Ascending aorta (tissue), 2 donors: ENCODE measurements at places on chromosomes 4 and X. TPM values are rescaled to one million over a fixed set of nuclear protein-coding genes. Genes with fewer than 3 reads are reported as not detected.
A peak's percentile ranks its signal among the peaks of the same experiment; 100 is the strongest.

DNA sequence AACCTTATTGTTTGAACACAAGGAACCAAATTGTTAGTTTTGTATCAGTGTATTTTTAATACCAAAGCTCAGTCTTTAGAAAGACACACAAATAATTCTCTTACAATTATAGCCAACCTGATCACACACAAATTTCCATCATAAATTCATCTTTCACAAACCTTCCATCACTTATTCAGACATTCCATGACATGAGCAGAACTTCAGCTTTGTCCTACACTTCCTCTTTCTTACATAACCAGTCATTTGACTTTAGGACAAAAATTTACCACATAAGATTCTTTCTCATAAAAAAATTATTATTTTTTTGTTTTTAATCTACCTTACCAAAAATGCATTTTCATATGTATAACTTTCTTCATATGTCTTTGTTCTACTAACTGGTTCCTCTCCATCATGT, 312.2 kb downstream of the GALNTL6 start:
- no peaks in the 10 kb centered on the region for H3K27me3 ChIP-seq
- no peak overlapping the region for H3K4me3 ChIP-seq

DNA sequence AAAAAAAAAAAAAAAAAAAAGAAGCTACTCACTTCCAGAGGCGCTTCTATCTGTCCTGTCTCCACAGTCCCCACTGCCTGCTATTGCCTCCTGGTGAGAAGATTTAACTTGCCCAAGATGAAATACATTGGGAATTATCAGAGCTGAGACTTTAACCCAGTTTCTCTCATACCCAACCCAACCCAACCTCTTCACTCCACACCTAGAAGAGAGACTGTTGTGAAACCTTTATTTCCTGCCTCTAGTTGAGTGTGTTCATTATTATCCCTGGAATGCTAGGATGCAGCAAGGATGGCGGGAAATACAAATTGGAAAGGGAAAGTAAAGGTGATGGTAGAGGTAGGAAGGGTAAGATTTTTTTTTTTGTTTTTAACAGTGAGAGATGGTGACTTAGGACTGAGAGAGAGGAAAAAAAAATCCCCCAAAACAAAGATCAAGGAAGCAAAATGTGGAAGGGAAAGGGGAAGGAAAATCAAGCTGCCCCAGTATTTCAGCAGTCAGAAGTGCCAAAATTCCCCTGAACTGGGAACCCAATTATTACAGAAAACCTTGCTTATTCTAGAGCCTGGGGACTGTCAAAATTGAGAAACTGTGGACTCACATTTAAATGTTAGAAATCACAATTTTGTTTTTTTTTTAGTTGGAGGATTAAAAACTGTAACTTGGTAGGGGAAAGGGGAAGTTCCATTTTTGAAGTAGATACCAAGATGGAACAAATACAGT, 253.0 kb downstream of the PTTG2 start:
- peak overlapping the region; percentile 89 for H3K27ac ChIP-seq
- no peaks in the 10 kb centered on the region for H3K27me3 ChIP-seq
- DNase-seq: no peak

AMBN gene
- total RNA-seq: not detected

DNA sequence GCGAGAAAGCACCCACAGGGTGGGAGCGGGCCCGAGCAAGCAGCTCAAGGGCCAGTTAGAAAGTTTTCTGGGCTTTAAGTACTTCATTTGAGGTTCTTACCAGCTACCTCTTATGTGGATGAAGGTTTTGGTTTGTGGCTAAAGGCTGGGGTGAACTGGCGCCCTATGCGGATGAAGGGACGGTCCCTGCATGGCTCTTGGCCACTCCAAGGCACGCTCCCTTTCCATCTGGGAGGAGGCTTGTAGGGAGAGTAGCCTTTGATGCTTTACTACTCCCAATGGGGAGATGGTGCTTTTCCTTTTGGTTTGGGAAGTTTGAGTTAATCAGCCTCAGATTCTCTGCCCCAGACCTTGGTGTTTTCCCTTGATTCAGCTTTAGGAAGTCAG, 17.7 kb downstream of the MRFAP1 start:
- H3K27ac ChIP-seq: peak overlapping the region; percentile 88
- H3K4me3 ChIP-seq: peak overlapping the region; percentile 62
- H3K27me3 ChIP-seq: no peaks in the 10 kb centered on the region
- H3K36me3 ChIP-seq: no peaks in the 10 kb centered on the region
- peaks cover 4% of the 10 kb centered on the region for H3K4me1 ChIP-seq
- DNase-seq: no peak

PHKA1 gene
- total RNA-seq: 4.8 TPM

NRK gene
- total RNA-seq: 3.2 TPM

ZFP92 gene
- 0.96 TPM for total RNA-seq

FOXR2 gene
- total RNA-seq: not detected

KIT gene
- total RNA-seq: not detected

DNA sequence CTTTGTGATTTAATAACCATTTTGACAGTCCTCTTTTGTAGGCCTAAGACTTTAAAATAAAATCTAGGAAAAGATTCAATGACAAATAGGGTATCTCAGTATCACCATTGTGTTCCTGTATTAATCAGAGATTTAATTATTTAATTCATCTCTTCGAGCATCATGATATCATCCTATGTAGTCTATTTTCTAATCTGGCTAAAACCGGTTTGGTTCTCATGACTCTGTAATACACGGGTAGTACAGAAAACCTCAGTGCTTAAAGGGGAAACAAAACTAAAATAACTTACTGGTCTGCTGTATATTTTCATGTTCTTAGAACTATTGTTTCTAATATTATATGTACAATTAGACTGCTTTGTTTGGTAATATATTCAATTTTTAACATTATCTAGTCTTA, 23.7 kb upstream of the FBXW7 start:
- no peak for DNase-seq
- no peaks in the 10 kb centered on the region for H3K4me1 ChIP-seq
- H3K27ac ChIP-seq: no peak overlapping the region
- H3K36me3 ChIP-seq: no peaks in the 10 kb centered on the region
- no peaks in the 10 kb centered on the region for H3K27me3 ChIP-seq
- H3K4me3 ChIP-seq: no peak overlapping the region

DNA sequence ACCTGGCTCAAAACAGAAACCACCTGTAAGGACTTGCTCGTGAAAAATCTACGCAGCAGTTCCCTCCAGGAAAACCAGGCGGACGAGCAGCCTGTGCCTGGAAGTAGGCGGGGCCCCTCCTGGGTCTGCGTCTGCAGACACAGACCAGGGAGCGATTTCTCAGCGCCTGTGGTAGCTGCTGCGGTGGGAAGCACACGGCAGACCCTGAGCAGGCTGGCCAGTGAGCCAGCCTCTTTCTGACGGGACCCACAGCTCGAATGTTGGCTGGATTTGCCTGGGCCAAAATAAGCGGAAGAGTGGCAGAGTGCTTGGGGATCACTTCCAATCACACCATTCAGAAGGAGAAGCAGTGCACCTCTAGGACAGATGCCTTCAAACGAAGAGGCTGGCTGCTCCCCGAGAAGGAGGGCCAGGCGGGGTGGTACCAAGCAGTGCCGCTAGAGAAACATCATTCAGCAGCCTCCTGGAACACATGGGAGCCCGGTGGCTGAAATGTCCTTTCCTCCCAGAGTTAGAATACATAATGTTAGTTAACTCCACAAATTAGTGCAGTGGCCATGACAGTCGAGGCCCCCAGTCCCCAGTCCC, 85.9 kb downstream of the GATB start:
- peak overlapping the region; percentile 33 for H3K27ac ChIP-seq
- no peaks in the 10 kb centered on the region for H3K27me3 ChIP-seq
- H3K4me1 ChIP-seq: no peaks in the 10 kb centered on the region
- no peak for DNase-seq
- no peaks in the 10 kb centered on the region for H3K36me3 ChIP-seq
- peak overlapping the region; percentile 41 for H3K4me3 ChIP-seq

DNA sequence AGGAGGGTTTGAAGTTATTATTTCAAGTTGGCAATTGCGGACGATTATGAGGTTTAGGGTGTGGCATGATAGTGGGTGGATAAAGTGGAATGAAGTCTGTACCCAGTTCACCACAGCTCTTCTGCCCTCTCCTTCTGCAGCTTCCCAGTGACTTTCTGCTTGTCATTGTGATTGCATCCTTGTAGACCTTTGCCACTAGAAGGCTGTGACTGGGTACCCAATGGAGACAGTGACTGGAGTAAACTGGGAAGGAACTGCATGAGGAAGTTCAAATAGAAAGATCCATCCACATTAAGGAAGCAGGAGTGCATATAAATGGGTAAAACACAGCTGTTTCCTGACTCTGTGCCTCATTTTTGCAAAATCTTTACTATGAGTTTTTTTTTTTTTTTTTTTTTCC, 53.5 kb upstream of the SPANXN3 start:
- no peak for DNase-seq
- H3K36me3 ChIP-seq: no peaks in the 10 kb centered on the region
- H3K4me3 ChIP-seq: no peak overlapping the region
- H3K27me3 ChIP-seq: no peaks in the 10 kb centered on the region
- no peaks in the 10 kb centered on the region for H3K4me1 ChIP-seq

NHS gene
- 8.8 TPM for total RNA-seq

DNA sequence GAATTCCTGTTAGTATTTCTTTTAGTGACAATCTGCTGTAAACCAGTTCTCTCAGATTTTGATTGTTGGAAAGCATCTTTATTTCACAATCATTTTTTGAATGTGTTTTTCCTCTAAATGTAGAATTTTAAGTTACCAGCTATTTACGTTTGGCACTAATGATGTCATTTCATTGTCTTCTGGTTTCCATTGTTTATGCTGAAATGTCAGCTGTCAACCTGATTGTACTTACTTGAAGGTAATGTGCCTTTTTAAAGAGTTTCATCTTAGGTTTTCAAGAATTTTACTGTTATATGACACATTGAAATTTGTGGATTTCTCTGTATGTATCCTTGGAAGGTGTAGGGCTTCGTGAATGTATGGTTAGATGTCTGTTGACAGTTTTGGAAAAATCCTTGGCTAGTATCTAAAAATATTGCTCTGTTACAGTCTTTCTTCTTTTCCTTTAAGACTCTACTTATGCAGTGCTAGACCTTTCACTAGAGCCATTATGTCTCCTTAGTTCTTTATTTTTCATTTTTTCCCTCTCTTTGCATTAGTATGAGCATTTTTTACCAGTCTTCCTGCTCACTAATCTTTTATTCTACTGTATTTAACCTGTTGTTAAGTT, 30.4 kb downstream of the SMAD1 start:
- H3K36me3 ChIP-seq: no peaks in the 10 kb centered on the region
- H3K4me3 ChIP-seq: no peak overlapping the region
- no peaks in the 10 kb centered on the region for H3K27me3 ChIP-seq
- no peak overlapping the region for H3K27ac ChIP-seq
- H3K4me1 ChIP-seq: no peaks in the 10 kb centered on the region
- no peak for DNase-seq

- no peaks in the 10 kb centered on the region for H3K36me3 ChIP-seq
- DNase-seq: no peak
- peaks cover 30% of the 10 kb centered on the region for H3K4me1 ChIP-seq
- peak overlapping the region; percentile 8 for H3K4me3 ChIP-seq
- no peaks in the 10 kb centered on the region for H3K27me3 ChIP-seq
Observed at GRCh38 chr4:168636506-168637196, 139.8 kb downstream of the PALLD start.

DNA sequence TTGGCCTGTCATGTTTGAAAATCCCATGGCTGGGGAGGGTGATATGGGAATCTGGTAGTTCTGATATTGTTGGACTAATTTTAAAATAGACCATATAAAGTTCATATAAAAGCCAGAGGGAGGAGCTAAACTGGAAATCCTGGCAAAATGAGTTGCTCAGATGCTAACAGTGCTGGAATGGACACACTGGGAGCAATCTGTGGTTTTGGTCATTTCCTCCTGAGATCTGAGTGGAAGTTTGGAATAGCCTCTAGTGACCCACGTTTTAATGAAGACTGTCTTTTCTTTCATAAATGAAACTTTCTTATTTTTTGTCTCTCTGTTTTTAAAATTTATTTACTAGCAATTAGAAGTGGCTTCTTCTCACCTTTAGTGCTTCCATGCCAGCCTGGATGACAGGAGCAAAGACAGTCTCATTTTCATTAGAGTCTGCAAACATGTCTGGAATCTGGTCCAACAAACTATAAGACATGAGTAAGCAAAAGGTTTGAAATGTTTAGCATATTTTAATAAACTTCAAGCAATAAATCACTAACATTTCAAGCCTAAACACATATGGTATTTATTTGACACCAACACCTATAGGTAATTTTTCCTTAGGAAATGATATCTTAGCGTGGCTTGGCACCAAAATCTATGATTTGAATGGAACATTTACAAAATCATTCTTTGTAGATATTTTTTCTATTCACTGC, 66.6 kb downstream of the METTL14 start:
- no peak for DNase-seq
- no peak overlapping the region for H3K4me3 ChIP-seq

GPR82 gene
- total RNA-seq: not detected

DNA sequence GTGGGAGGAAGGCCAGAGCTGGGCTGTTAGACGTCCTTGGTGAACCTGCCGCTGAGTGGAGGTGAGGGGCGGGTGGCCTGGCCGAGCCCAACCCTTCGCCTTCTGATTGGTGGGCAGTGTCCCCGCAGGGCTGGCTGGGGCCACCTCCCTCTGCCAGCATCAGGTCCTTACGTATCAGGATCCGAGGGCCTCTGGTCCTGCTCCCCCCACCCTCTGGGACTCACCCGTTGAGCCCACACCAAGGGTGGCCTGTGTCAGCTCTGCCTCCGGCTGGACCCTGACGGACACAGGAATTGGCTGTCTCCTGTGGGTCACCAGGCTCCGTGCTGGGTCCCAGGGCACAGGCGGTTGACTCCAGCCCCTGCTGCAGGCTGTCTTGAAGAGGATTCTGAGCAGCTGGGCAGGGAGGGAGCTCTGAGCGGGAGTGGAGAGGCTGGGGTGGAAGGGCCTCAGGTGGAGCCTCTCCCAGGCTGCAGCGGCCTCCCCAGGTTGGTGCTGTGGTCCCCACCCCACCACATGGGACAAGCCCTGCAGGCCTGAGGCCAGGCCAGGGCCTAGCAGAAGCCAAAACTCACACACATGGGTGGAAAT, 58.4 kb upstream of the NKX1-1 start:
- no peaks in the 10 kb centered on the region for H3K36me3 ChIP-seq
- H3K4me3 ChIP-seq: no peak overlapping the region
- no peaks in the 10 kb centered on the region for H3K4me1 ChIP-seq
- no peaks in the 10 kb centered on the region for H3K27me3 ChIP-seq
- no peak for DNase-seq
- H3K27ac ChIP-seq: no peak overlapping the region

FAAH2 gene
- total RNA-seq: not detected

DNA sequence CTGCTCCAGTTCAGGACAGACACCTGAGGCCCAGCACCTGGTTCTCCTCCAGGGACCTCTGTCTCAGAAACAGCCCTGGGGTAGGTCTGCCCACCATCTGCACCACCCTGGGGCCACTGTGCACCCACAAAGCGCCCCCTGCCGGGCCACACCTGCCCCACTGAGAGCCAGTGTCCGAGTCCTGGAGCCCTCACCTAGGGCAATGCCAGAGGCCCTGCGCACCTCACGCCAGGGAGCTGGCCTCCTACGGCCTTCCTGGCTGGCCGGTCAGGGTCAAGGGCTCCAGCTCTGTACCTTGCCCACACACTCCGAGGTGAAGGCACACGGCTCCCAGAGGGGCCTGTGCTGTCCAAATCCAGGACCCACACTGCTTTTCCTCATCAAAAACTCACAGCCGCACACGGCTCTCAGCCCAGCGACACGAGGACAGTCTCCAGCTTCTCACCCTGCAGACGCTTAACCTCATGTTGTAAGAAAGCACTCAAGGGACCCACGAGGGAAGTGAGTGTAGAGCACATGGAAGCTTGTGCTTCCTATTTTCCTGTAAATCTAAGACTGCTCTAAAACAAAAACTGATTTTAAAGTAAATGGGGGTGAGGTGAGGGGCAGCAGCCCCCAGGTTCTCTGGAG, 5.4 kb downstream of the CTBP1 start:
- H3K36me3 ChIP-seq: peaks cover 29% of the 10 kb centered on the region
- H3K27me3 ChIP-seq: no peaks in the 10 kb centered on the region
- DNase-seq: peak; percentile 52
- peaks cover 51% of the 10 kb centered on the region for H3K4me1 ChIP-seq
- no peak overlapping the region for H3K4me3 ChIP-seq
